ENCODE measurements at places on chromosomes 5 and 9.

- DNase-seq: no peak
Observed at GRCh38 chr5:149198148-149198547, 56.9 kb downstream of the ABLIM3 start.

GRCh38 chr5:67194166-67194565 lies 2.4 kb downstream of the CD180 start:
- DNase-seq: no peak

DNA sequence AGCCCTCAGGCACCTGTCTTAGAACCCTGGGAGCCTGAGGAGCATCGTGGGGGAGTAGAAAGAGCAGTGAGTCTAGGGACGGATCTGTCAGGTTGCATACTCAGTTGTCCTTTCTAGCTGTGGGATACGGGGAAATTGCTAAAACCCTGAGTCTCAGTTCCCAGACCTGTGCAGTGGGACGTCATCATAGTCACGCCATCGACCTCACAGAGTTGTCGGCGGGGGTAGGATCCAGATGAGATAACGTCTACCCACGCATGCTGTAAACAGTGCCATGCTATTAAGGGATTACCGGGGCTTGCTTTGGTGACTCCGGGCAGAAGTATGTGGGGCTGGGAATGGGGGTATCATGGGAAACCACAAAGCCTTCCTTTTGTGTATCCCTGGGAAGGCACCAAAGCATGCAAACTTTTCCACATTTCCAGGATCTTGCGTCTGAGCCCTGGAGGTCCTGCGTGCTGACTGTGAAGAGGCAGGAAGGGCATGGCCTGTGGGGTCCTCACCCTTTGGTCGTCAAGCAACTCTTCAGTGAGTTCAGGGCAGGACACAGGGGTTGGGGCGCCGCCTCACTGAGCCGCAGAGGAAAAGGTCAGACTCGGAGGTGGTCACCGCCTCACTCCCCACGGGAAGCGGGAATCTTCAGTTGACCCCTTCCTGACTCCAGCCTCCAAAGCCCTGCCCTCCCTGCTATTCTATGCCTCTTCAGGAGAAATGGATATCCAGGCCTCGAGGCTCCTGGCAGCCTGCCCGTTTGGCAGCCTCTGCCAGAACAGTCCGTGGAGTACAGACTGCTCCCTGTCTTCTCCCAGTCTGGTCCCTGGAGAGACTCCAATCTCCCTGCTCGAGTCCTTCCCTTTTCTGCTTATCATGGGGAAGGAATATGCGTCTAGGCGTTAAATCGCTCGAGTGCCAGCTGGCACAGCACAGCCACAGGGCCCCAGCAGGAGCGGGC lies 186.8 kb upstream of the KLF9 start:
- peak; percentile 90 for DNase-seq

GRCh38 chr9:106945727-106946660 lies 83.0 kb downstream of the ZNF462 start:
- no peak for DNase-seq

GRCh38 chr5:35229076-35230037 lies 930 bp downstream of the PRLR start:
- DNase-seq: peak; percentile 35

DNA sequence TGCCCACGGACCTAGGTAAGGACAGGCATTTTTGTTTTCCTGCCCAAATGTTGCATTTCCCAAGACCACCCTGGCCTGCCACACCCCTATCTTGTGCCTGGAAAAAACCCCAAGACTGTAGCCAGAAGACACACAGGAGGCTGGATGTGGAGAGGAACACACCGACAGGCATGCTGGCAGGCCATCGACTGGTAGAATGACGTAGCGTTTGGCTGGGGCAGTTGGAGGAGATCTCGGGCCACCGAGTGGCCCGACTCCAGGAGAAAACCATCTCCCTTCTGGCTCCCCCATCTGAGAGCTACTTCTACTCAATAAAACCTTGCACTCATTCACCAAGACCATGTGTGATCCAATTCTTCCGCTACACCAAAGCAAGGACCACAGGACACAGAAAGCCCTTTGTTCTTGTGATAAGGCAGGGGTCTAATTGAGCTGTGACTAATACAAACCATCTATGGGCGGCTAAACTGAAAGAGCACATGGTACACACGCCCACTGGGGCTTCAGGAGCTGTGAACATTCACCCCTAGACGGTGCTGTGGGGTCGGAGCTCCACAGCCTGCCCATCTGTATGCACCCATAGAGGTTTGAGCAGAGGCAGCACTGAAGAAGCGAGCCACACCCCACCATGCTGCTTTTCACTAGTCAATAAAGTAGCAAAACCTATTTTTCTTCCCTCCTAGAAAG lies 38.9 kb upstream of the N4BP3 start:
- DNase-seq: no peak

DNA sequence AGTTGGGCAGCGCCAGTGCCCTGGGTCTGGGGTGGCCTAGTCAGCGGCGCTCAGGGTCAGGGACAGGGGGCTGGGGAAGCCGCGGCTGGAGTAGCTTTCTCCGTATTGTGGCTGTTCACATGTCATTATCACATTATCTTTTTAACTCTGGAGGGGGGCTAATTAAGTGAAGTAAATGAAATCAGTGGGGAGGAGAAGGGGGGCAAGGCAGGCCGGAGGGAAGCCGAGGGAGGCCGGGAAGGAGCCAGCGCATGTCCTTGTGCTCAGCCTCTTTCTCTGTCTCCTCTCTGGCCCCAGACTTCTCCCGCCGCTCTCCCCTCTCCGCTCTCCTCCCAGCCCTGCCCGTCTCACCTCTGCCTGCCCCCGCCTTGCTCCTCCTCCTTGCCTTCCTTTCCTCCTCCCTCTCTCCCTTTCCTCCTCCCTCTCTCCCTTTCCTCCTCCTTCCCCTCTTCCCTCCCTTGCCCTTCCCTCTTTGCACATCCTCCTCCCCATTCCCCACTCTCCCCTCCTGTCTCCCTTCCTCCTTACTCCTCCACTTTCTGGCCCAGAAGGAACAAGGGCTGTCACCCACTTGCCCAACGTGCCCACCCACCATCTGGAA lies 38.7 kb downstream of the ASS1 start:
- no peak for DNase-seq

Measured in NCI-H446 treated with DMSO at 0.1 percent for 48 hours (cell line).